Osteocyte (in vitro differentiated cells): ENCODE measurements at places on chromosomes 1 and 21. TPM values are rescaled to one million over a fixed set of nuclear protein-coding genes. Genes with fewer than 3 reads are reported as not detected.
A peak's percentile ranks its signal among the peaks of the same experiment; 100 is the strongest.

DNA sequence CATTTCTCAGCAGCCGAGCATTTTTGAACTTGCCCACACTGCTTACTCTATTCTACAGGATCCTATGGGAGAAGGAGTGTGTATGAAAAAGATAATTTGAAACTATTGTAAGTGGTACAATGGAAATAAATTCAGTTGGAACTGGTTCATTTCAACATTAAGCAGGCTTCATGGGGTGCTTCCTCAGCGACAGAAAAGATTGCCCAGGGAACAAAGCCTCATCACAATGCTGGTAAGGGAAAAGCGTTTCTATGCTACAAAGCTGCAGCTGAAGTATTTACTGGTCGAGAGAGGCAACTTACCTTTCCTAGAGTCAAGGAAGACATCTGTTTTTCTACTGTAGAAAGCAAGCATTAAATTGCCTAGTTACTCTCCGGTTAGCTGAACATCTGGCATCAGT, 568.2 kb upstream of the ZP4 start:
- DNase-seq, result no peak
- H3K4me3 ChIP-seq, result no peak overlapping the region
- H3K36me3 ChIP-seq, result peaks cover 12% of the 10 kb centered on the region
- H3K27ac ChIP-seq, result no peak overlapping the region
- H3K4me1 ChIP-seq, result peaks cover 9% of the 10 kb centered on the region

DNA sequence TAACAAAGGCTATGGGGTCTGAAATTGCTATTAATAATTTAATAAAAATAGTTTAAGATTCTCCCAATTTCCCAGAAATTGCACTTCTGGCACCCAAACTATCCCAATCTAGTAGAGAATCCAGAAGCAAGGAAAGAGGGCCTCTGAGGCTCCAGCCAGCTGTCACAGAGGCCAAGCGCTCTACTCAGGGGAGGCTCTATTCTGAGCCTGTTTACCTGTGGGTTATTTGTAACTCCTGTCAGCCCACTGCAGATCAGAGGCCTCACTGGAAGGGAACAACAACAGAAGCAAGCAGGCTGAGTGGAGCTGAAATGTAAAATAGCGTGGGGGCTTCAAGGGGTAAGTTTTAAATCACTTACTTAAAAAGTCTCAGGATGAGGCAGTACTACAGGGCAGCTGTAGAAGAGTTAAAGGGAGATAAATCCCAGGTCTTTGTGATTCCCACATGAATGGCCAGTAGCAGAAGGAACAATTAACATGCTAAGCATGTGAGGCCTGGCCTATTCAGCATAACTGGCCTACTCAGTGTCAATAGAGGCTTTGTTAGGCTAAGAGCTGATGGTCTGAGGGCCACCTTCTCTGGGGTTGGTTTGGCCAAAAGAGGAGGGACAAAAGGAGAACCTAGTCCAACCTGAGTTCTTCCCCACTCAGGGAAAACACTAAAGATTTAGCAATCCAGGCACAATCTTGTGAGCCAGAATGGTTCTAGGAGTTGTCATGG, 12.8 kb downstream of the ZNF687 start:
- no peak for DNase-seq
- H3K4me3 ChIP-seq, result no peak overlapping the region
- H3K27me3 ChIP-seq, result no peaks in the 10 kb centered on the region

- DNase-seq, result no peak
- H3K27me3 ChIP-seq, result no peaks in the 10 kb centered on the region
- H3K4me3 ChIP-seq, result no peak overlapping the region
- H3K4me1 ChIP-seq, result peaks cover 31% of the 10 kb centered on the region
- peak overlapping the region; percentile 96 for H3K27ac ChIP-seq
Measured at GRCh38 chr1:21251773-21252471, 38.3 kb downstream of the ECE1 start.

GRCh38 chr1:206512058-206512850, 4.9 kb downstream of the RASSF5 start:
- H3K27me3 ChIP-seq, result peaks cover 62% of the 10 kb centered on the region
- peaks cover 9% of the 10 kb centered on the region for H3K4me1 ChIP-seq
- no peaks in the 10 kb centered on the region for H3K36me3 ChIP-seq
- no peak overlapping the region for H3K4me3 ChIP-seq

DNA sequence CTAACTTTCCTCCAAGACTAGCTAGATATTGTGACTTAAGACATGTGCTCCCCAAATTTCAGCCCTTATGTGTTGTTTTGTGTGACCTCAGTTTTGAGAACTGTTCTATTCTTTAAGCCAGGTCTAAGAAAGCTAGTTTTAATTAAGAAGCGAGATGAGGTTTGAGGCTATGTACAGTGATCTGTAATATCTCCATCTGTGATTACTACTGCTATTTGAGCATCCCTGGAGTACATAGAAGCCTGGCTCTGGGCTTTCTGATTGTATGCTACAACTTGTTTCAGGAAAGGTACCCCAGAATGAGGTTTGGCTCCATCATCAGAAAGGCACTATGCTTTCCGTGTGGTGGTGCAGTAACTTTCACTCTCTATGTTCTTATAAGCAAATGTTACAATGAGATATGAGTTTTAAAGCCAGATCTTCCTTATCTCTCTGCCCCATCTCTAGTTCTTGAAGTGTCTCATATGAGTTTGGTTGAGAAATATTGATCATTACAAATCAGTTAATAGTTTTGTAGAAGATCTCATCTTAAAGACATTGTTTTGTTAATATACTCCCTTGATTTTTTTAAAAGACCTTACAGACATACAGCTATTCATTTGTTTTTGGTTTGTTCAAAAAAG, 605 bp downstream of the RGS4 start:
- H3K4me3 ChIP-seq, result peak overlapping the region; percentile 82
- H3K27ac ChIP-seq, result peak overlapping the region; percentile 67
- no peak for DNase-seq
- H3K27me3 ChIP-seq, result no peaks in the 10 kb centered on the region
- H3K4me1 ChIP-seq, result peaks cover 48% of the 10 kb centered on the region
- peaks cover 33% of the 10 kb centered on the region for H3K36me3 ChIP-seq

DNA sequence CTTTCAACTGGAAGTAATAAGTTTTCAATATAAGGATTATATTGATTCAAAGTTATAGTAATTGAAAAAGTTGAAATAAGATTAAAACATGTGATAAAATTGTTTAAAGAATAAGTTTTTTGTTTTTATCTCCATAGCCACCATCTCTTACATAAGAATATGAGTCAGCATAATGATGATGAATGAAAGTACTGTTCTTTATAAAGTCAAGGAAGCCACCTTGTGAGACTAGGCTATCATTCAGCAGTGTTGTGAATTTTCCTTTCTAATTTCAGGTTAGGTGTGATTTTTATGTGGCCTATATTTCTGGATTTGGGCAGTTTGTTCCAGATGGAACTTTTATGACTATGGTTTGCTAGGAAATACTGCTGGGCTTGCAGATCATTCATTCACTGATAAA, 22.4 kb upstream of the ASB17 start:
- DNase-seq, result no peak
- no peaks in the 10 kb centered on the region for H3K36me3 ChIP-seq
- no peak overlapping the region for H3K4me3 ChIP-seq

The PRAMEF17 gene
- total RNA-seq, result not detected in 2 replicates

The GUCA2A gene
- total RNA-seq, result not detected in 2 replicates

The ATAD3C gene
- 0.27 and 0.44 TPM in 2 replicates for total RNA-seq

- no peaks in the 10 kb centered on the region for H3K27me3 ChIP-seq
- H3K27ac ChIP-seq, result peak overlapping the region; percentile 91
- peaks cover 34% of the 10 kb centered on the region for H3K4me1 ChIP-seq
- peaks cover 5% of the 10 kb centered on the region for H3K36me3 ChIP-seq
- H3K4me3 ChIP-seq, result peak overlapping the region; percentile 87
Measured at GRCh38 chr1:150148837-150149270, 862 bp upstream of the PLEKHO1 start.

DNA sequence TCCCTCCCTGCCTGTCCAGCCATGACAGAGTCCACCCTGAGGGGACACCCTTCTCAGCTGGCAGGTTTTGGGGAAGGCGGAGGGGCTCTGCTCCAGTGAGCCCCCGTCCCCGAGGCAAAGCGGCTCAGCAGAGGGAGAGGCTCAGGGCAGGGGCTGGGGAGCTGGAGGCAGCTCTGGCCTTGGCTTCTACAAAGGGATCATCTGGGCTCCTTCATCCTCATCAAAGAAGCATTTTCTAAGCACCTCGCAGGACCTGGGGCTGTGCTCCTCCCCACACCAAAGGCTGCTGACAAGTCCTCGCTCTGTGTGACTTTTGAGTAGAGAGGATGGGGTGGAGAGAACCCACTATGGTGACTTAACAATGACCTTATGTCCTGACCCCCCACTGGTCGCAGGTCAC, 21.0 kb upstream of the CLSTN1 start:
- no peak for DNase-seq
- H3K36me3 ChIP-seq, result no peaks in the 10 kb centered on the region
- H3K4me1 ChIP-seq, result peaks cover 33% of the 10 kb centered on the region
- H3K4me3 ChIP-seq, result no peak overlapping the region
- no peaks in the 10 kb centered on the region for H3K27me3 ChIP-seq

The DFFA gene
- total RNA-seq, result 39.6 and 39.8 TPM in 2 replicates

DNA sequence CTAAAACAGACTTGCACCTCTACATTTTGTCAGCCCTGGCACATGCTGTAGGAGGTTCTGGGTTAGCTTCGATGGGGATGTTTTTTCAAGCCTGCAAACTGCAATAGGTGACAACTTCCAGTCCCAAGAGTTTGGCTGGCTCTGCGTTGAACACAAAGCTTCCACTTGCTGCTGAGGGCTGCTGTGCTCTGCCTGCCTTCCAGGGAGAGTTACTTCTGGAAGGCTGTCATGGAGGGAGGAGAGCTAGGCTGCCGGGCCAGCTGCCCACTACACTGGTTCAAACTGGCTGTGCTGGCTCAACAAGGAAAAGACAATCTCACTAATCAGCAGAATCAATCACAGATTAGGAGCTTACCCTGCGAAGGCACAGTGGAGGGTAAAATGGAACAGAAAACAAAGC, 46.7 kb upstream of the PPP2R5A start:
- no peak overlapping the region for H3K27ac ChIP-seq
- H3K4me3 ChIP-seq, result no peak overlapping the region
- no peaks in the 10 kb centered on the region for H3K36me3 ChIP-seq
- no peaks in the 10 kb centered on the region for H3K27me3 ChIP-seq
- peaks cover 20% of the 10 kb centered on the region for H3K4me1 ChIP-seq

The SGIP1 gene
- 118 and 123 TPM in 2 replicates for total RNA-seq

- peaks cover 15% of the 10 kb centered on the region for H3K4me1 ChIP-seq
- no peaks in the 10 kb centered on the region for H3K27me3 ChIP-seq
- H3K4me3 ChIP-seq, result peak overlapping the region; percentile 23
- no peaks in the 10 kb centered on the region for H3K36me3 ChIP-seq
- H3K27ac ChIP-seq, result no peak overlapping the region
Measured at GRCh38 chr1:147223740-147224615, 1.2 kb downstream of the FMO5 start.

DNA sequence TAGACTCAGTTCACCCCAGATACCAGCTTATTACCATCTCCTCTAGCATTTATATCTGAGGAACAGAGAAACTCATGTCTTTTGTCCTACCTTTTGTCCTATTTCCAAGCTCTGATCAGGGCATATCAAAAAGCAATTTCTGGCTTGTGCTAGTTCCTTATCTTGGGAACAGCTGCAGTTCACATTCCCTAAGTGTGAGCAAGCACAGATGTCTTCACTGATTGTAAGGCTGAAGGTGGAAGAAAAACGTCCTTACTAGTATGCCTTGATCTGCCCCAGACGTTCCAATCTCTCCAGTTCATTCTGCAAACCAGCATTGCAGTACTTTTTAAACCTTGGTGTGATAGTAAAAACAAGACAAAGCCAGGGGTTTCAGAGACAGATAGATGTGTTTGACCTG, 139.8 kb downstream of the NCAM2 start:
- no peak overlapping the region for H3K4me3 ChIP-seq
- H3K27me3 ChIP-seq, result no peaks in the 10 kb centered on the region
- no peak overlapping the region for H3K27ac ChIP-seq
- DNase-seq, result no peak

DNA sequence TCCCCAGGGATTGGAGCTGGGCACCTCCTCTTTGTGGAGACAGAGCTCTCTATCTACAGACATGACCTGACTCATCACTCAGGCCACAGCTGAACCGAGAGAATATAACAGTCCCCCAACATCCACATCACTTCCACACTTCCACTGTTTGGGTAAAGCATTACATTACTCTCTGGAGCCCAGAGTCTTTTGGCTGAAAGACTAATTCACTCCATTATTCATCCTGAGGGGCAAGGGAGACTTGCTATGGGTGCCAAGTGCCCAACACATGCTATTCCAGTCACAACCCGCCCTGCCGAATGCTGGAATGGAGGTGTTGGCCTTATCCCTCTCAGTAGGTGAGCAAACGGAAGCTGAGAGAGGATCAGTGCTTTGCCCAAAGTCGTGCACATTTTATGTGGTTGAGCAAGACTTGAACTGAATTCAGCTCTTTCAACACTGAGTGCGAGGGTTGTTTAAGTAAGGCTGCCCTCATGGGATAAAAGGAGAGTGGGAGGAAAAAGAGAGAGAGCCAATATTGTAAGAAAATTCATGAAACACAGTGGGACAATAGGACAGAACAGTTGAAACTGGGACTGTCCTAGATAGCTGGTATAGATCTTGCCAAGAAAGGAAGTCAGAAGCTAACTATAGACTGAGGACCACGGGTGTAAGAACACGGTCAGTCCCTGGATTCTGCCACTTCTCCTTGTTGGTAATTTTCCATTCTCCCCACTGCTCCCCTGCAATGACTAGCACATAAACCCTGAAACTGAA, 13.5 kb upstream of the CHI3L1 start:
- no peak overlapping the region for H3K27ac ChIP-seq
- no peak overlapping the region for H3K4me3 ChIP-seq

GRCh38 chr1:231039161-231040018, 664 bp downstream of the FAM89A start:
- H3K4me1 ChIP-seq, result peaks cover 21% of the 10 kb centered on the region
- H3K27ac ChIP-seq, result no peak overlapping the region
- H3K27me3 ChIP-seq, result no peaks in the 10 kb centered on the region
- peaks cover 1% of the 10 kb centered on the region for H3K36me3 ChIP-seq
- peak overlapping the region; percentile 73 for H3K4me3 ChIP-seq
- DNase-seq, result peak; percentile 85

The ASTN1 gene
- not detected in 2 replicates for total RNA-seq

The FCRL2 gene
- not detected in 2 replicates for total RNA-seq

DNA sequence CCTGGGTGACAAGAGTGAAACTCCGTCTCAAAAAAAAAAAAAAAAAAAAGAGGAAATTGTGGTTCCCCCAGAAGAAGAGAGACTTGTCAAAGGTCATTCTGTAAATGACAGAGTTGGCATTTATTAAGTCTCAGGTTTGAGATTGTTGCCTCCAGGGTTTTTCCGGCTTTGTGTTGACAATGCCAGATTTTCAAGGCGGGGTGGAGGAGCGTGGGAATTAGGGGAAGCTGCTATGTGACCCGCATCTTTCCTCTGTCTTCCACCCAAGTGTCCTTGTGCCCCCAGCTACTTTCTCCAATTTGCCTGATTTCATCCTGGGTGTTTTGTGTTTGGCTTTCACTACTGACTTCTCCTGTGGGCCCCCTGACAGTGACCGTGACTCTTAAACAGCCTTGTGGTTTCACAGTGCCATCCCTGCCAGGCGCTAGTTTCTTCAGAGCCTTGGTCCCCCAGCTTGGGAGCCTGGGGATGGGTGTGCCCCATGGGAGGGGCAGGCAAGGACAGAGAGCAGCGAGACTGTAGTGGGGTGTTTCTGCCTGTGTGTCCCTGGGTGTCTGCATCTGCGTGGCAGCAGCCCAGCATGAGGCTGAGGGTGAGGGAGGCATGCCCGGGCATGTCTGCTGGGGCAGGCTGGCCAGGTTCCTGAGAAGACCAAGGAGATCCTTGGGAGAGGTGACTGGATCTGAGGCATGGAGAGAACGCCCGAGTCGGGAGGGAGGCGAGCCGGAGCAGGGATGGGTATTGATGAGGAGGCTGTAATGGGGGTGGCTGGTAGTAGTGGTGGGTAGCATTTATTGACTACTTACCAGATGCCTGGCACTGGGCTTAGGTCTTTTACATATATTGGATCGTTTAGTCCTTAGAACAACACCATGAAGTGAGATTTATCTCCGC, 46.3 kb downstream of the IER5 start:
- peak overlapping the region; percentile 44 for H3K4me3 ChIP-seq
- H3K27ac ChIP-seq, result peak overlapping the region; percentile 100
- no peaks in the 10 kb centered on the region for H3K27me3 ChIP-seq
- no peaks in the 10 kb centered on the region for H3K36me3 ChIP-seq
- peak; percentile 90 for DNase-seq
